H9 (cell line): ENCODE measurements at places on chromosomes 4 and X.

DNA sequence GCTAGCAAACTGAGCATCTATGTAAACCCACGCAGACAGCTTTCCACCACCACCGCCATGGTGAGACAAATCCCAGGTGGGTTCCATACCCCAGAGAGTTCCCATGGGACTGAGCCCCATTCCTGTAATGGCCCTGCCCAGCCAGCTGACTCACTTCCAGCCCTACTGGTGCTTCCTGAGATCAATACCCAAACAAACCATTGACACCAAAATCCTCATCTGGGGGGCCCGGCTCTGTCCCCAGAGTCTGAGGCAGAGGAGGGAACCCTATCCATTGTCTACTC is 30.1 kb upstream of the JAKMIP1 start:
- DNase-seq, result no peak

- DNase-seq, result no peak
Measured at GRCh38 chr4:8260656-8261111, 8.9 kb upstream of the HTRA3 start.

- DNase-seq, result no peak
Measured at GRCh38 chrX:24728530-24728929, 34.8 kb downstream of the POLA1 start.

DNA sequence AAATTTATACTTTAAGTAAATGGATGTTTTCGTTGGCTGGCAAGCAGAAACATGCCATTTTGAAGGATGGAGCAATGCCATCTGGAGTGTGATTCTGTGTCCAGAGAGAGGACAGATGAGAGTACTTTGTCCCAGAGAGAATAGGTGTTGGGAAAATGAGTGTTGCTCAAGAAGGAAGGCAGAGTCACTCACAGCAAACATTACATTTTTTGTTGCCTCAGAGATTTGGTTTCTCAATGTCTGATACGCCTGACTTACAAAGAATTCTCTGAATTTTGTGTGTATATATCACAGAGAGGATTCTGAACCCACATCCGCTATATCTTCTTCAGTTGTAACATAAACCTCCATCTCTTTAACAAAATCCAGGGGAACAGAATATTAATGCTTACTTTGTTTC is 102.8 kb upstream of the PCDH18 start:
- DNase-seq, result no peak

- DNase-seq, result peak; percentile 55
Measured at GRCh38 chr4:37388681-37389365, 144.3 kb downstream of the NWD2 start.

- DNase-seq, result no peak
Measured at GRCh38 chr4:147638942-147639341, 21.7 kb downstream of the TMEM184C start.

GRCh38 chr4:127781300-127782024 is 660 bp upstream of the HSPA4L start:
- DNase-seq, result no peak

DNA sequence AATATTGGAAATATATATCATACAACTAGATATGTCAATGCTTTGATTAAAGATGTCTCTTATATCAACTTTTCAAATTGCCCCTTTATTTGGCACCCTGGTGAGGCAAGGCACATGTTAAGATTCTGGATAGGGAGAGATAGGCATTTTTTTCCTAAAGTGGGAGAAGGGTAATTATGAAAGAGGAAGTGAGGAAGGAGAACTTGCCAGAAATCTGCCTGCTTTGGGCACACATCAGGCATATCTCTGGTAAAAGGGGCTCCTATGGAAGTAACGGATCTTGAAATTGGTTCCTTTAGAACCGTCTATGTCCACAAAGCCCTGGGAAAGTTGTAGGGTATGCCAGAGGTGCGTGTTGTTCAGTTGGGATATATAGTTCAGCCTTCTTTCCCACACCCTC is 5.7 kb downstream of the IL15 start:
- DNase-seq, result no peak

GRCh38 chrX:17242470-17242869 is 132.5 kb upstream of the NHS start:
- DNase-seq, result no peak

DNA sequence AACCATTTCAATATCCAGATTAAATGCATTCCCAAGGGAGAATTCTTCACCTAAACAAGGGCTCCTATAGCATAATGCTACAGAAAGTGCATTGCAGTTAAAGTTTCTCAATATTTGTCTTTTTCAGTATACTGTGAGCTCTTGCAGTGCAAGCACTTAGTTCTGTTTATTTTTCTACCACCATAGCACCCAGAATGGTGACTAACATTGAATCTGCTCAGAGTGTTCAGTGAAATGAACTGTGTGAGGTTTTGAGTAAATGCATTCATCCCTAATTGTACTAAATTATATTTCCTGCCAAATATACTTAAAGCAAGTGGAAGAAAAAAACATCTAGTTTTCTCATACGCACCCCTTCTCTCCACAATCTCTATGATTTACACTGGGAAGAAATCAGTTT is 383.9 kb downstream of the PCDH7 start:
- no peak for DNase-seq

DNA sequence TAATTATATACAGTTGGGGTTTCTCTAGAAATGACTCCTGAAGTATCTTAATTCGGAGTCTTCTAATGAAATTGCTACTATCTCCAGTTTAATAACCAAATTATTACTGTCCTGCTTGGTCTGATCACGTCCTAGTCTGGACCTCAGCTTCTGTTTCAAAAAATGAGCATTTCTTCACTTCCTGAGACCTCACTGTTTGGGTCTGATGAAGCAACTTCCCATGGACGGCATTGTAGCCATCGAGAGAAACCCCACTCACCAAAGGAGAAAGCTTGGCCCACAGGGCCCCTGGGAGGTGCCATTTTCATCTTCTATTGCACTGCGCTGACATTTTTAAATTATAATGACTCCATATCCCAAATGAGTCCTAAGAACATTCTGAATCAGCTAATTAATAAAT is 178.0 kb downstream of the MGST2 start:
- no peak for DNase-seq

GRCh38 chr4:7736436-7737267 is 203.0 kb downstream of the AFAP1 start:
- no peak for DNase-seq
